NCI-H1694 treated with DMSO at 0.1 percent for 48 hours (cell line): ENCODE measurements at places on chromosomes 7 and 10.
A peak's percentile ranks its signal among the peaks of the same experiment; 100 is the strongest.

- DNase-seq: no peak
Measured at GRCh38 chr7:80819503-80819902, 99.3 kb downstream of the SEMA3C start.

- no peak for DNase-seq
Measured at GRCh38 chr10:113148901-113149300, 198.9 kb downstream of the TCF7L2 start.

GRCh38 chr10:112332509-112333228 is 41.2 kb upstream of the ACSL5 start:
- no peak for DNase-seq

DNA sequence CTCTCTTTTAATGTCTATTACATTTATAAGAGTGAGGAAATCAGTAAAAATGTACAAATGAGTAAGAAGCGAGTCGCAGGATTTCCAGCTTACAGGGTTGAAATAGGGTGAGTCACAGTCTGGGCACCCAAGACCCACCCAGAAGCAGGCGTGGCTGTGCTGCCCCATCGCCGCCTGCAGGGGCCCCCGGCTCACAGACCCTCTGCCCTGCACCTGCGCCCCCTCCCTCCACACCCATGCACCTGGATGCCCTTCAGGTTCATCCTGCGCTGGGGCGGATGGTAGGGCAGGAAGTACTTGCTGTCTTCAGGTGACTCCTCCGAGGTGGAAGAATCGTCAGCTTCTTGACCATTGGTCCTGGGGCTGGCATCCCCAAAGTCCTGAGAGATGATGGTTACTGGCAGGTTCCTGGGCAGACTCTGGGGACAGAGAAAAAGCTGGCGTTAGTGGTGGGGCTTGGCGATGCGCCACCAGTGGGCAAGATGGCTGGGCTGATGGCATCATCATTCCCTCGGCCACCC is 90.2 kb upstream of the GNA12 start:
- DNase-seq: no peak

GRCh38 chr10:132638130-132638515 is 100.5 kb downstream of the INPP5A start:
- no peak for DNase-seq

DNA sequence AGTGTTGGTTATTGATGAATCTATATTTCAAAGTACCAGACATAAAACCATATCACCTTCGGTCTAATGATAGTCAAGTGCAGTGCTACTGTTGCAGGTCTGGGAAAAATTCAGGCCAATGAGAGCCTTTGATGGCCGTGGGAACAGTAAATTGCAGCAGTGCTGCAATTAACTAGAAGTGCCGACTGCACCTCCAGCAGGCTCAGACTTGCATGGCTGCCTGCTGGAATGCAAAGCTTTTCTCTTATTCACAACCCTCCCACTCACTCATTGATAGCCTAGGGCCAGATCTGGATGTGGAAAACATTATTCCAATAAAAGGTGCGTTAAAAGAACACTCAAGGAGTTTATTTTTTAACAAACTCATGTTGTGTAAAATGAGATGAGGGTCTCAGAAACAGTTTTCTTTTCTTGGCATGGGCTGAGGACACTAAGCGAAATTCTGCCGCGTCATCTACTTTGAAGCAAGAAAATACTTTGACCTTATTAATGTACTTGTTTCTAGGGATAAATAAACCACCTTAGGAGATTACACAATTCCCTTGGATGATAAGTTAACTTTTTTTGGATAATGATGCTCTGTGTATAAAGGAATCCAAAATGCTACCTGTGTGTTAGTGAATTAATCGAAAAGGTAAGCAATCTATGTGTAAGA is 17.1 kb downstream of the PLXDC2 start:
- DNase-seq: no peak

- no peak for DNase-seq
Measured at GRCh38 chr7:141073641-141074161, at the start of gene TMEM178B. Gene TMEM178B (plus strand): TSS chr7:141074064.

DNA sequence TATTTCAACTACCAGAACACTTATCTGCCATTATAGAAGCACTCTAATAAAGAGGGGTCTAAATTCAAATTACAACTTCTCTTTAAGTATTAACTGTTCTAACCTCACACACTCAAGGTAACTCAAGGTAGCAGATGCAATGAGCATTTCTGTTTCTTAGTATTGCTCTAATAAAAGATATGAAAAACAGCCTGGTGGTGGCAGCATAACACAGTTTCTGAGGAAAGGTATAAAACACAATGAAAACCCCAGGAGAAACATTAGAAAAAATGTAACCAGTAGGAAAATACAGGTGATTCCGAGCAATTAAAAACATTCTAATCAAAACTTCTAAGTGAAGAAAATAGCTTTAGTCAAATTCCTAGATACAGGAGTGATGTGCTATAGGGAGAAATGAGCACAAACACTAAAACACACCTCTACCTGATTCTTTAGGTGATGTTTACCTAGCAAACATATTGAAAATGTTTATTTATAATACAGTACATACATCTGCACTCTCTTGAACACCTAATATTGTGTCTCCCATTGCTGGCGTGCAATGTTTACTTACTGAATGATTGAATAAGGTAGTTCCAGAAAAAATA is 3.5 kb downstream of the MKRN1 start:
- peak; percentile 65 for DNase-seq

DNA sequence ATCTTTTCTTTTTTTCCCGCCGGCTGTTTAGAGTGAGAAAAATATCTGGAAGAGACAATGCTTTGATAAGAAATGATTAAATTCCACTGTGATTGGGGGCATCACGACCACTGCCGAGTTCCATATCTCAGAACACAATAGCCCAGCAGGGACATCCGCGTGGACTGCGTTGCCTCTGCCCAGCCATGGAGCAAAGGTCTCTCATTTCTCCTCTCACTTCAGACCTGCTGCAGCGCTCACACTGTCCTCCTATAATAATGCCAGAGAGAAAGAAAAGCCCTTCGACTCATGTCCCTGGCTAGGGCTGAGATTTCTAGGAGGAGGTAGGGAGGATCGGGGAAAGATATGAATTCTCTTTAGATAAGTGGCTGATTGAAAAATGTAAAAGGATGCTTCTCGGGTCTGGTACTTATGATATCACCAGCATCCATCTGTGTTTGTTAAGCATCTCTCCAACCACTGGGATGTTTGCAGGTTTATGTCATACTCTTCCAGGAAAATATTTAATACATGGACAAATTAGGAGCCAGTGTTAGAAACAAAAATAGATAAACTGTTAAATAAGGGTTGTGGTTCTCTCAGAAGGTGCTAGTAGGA is 472.9 kb upstream of the AKR1E2 start:
- DNase-seq: no peak

DNA sequence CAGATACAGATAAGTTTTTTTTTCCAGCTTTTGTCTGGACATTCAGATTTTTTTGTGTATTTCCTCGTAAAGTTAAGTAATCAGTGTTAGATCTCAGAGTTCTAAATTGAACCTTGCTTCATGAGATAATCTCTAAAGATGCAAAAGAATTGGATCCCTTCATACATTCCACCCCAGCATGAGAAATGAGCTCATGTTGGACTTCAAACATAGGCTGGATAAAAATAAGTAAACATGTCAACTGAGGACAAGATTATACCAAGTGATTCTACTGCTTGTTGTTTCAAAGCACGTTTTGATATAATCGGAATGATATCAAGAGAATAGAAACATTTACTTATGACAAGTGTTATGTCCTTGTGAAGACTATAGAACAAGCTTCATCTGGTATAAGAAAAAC is 117.0 kb upstream of the DKK1 start:
- no peak for DNase-seq

GRCh38 chr10:4183761-4184261 is 398.8 kb upstream of the KLF6 start:
- no peak for DNase-seq

DNA sequence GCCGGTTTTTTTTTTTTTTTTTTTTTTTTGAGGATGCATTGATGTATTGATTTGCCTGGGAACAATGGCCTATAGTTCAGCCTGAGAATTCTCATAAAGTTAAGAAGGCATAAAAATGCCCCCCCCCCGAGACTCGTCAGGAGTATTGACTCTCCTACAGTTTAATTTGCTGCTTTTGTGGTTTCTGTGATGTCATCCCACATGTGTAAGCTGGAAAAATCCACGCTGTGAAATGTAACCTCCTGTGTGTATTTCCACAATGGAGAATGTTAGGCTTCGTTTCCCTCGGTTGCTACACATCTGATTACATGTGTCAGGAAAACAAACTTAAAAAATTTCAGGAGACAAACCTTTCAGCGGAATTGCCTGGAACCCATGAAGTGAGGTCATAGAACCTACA is 117.9 kb downstream of the FANK1 start:
- no peak for DNase-seq

DNA sequence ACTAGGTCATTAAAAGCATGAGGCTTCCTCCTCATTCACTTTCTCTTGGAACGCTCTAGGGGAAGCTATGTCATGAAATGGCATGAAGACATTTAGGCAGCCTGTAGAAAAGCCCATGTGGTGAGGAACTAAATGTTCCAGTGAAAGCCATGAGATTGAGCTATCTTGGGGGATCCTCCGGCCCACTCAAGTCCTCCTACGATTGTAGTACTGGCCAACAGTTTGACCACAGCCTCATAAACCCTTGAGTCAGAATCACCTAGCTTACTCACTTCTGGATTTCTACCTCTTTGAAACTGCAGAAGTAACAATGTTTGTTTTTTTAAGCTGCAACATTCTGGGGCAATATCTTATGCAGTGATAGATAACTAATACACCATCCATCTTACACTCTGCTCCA is 605.1 kb downstream of the SORCS1 start:
- no peak for DNase-seq

GRCh38 chr10:79502561-79503309 is 9.6 kb upstream of the EIF5AL1 start:
- DNase-seq: no peak

DNA sequence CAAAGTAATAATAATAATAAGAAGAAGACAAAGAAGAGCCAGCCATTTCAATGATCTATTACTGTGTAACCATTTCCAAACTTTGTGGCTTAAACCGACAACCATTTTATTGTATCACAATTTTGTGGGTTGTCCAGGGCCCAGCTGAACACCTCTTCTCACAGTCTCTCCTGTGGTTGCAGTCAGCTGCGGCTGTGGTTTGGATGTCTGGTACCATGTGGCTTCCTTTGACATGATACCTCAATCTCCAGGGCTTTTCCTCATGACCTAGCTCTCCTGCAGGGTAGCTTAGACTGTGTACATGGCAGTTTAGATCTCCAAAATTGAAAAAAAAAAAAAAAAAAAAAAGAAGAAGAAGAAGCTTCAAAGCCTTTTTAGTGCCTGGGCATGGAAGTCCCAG is 72.6 kb upstream of the NFKB2 start:
- no peak for DNase-seq

DNA sequence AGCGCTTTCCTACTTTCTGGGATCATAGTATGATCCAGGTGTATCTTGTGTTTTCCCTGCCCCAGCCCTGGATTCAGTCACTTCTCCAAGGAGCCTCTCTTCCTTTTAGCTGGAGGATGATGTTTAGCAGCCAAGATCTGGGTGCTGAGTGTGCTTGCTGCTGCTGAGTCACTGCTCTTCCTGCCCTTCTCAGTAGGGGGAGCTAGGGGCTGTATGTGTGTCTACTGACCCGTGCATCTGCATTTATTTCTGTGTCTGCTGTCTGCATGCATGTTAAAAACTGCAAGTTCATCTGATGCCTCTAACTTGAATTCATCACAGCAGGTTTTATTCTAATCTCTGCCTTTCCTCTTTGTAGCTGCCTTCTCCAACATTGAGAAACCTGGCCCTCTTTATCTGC is 31.6 kb downstream of the MGMT start:
- no peak for DNase-seq

GRCh38 chr10:102624751-102625645 is 19.3 kb upstream of the TRIM8 start:
- no peak for DNase-seq

DNA sequence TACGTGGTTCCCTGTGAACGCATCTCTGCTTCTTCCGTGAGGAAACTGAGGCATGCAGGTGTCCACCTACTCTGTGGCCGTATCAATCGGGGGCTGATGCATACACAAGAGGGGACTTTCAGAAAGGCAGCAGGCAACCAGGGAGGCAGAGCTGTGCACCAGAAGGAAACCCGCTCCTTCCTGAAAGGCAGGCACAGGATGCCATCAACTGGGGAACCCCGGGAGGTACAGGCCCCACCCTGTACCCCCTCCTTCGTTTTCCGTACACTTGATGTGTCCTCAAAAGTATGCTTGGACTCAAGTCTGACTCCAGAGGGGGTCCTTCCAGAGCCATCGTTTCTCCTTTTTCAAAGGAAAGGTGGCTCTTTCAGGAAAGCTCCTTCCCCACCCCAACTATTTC is 59.5 kb downstream of the ASB13 start:
- no peak for DNase-seq

GRCh38 chr7:148481971-148482626 is 108.5 kb upstream of the C7orf33 start:
- peak; percentile 70 for DNase-seq
